ENCODE measurements at places on chromosomes 11 and 22. TPM values are rescaled to one million over a fixed set of nuclear protein-coding genes. Genes with fewer than 3 reads are reported as not detected.

GRCh38 chr11:19642185-19643158 is 70.2 kb upstream of the NAV2 start:
- H3K4me1 ChIP-seq, result no peaks in the 10 kb centered on the region
- no peaks in the 10 kb centered on the region for H3K27me3 ChIP-seq
- H3K4me3 ChIP-seq, result no peak overlapping the region
- no peak for DNase-seq
- H3K27ac ChIP-seq, result no peak overlapping the region

DNA sequence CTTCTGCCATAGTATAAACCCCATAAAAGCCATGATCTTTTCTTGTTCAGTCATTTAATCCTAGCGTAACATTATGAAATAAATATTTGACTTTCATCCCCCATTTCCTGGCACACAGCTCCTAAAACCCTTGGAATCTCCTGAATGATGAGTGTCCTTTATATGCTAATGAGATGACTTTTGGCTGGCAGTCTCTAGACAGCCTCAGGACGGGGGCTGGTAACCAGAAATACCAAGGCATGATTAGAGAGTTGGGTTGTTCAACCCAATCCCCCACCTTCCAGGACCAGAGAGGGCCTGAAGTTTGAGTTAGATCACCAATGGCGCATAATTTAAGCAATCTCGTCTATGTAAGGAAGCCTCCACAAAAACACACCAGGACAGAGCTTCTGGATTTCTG is 1246.1 kb upstream of the TENM4 start:
- H3K36me3 ChIP-seq, result no peaks in the 10 kb centered on the region
- H3K27ac ChIP-seq, result no peak overlapping the region
- DNase-seq, result no peak
- no peaks in the 10 kb centered on the region for H3K27me3 ChIP-seq
- no peak overlapping the region for H3K4me3 ChIP-seq
- H3K4me1 ChIP-seq, result no peaks in the 10 kb centered on the region

DNA sequence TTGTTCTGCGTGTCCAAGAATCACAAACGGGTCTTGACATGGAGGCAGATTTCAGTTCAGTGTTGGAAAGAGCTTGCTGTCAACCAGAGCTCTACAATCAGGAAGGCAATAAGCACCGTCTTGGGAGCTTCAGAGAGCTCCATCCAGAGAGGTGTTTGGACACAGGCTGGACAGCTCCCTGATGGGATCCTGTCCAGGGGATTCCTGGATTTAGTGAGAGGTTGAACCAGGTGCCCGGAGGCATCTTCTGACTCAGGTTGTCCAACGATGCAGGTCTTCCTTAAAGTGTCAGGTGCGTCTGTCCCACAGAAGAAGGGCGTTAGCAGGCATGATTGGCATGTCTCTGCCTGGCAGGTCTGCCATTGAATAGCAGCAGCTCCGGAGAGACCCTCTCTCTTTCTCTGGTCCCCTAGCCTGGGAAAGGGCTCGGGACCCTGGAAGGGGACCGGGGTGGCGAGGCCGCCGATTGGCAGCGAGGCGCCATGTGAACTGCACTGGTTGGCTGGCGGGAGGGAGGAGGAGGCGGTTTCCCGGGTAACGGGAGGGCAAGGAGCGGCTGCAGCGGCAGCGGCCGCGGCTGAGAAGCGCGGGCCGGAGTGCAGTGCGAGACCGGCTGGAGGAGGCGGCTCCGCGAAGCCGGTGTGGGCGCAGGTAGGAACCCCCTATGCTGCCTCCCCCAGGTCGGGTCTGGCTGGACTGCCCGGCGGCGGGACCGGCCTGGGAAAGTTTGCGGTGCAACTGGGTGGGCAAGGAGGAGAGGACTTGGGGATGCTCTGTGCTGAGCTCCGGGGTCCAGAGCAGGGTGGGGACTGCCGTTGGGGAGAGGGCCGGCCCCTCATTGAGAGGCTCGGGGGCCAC is 104.1 kb upstream of the E2F8 start:
- peak; percentile 79 for DNase-seq
- no peak overlapping the region for H3K27ac ChIP-seq
- H3K36me3 ChIP-seq, result no peaks in the 10 kb centered on the region
- peak overlapping the region; percentile 87 for H3K4me3 ChIP-seq

DNA sequence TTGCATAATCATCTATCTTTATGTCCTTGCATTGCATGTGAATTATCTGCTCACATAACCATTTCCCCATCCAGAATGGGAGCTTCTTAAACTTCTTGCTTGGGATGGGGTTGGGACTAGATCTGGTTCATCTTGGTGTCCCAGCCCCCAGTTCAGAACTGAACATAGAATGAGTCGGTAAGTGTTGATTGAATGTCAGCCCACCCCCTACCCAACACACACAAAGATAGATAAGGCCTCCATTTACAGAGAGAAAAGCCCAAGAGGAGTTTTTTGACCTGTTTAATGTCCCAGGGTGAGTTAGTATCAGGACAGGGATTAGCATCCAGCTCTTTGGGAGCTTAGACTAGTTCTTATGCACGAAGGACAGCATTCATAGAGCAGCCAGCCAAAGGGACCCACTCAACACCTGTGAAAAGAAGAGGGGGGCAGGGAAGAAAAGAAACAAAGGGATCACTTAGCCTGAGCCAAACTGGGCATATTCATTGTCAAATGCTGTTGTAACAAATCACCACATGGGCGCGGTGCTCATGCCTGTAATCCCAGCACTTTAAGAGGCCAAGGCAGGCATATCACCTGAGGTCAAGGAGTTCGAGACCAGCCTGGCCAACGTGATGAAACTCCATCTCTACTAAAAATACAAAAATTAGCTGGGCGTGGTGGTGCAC is 57.4 kb downstream of the CHRDL2 start:
- H3K4me1 ChIP-seq, result no peaks in the 10 kb centered on the region
- H3K36me3 ChIP-seq, result peaks cover 4% of the 10 kb centered on the region
- H3K27ac ChIP-seq, result peak overlapping the region; percentile 89
- H3K4me3 ChIP-seq, result no peak overlapping the region
- no peak for DNase-seq

DNA sequence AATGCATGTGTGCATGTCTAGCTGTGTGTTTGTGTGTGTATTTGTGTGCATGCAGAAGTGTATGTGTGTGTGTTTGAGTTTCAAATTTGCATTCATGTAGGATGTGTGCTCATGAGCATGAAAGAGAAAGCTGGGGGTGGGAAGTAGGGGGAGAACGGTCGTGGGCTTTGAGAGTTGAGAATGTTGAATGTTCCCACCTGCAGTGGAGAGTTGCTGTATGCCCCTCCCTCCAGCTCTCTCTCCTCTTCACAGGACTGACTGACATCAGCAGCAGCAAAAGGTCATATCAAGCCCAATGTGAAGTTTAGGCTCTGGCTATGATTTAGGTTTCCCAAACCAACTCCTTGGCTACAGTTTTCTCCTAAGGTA is 63.8 kb upstream of the RRAS2 start:
- peaks cover 8% of the 10 kb centered on the region for H3K4me1 ChIP-seq
- H3K36me3 ChIP-seq, result no peaks in the 10 kb centered on the region
- no peak overlapping the region for H3K4me3 ChIP-seq
- no peak overlapping the region for H3K27ac ChIP-seq
- no peak for DNase-seq

DNA sequence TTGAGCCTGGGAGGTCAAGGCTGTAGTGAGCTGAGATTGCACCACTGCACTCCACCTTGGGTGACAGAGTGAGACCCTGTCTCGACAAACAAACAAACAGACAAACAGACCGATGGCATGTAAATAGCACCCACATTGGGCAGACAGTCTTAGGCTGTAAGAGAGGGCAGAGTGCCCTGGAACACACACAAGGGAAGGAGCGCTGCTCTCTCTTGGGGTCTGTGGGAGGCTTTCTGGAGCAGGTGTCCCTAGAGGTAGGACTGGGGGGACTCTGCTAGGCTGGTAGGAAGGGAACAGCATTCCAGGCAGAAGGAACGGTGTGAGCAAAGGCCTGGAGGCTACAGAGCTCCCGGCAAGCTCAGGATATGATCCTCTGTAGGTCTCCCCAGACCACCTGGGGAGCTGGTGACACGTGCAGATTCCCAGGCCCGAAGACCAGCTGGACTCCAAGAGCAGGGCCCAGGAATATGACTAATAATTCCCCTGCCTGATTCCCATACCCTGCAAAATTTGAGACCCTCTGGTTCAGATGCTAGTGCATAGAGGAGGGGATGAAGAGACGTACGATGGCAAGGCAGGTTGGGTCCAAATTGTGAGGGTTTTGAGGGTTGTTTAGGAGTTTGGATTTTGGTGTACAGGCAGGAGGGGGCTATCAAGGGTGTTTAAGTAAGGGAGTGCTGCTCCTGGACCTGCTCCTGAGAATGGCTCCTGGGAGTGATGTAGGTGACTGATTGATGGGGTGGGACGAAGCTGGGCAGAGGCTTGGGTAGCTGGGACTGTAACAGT is 11.6 kb downstream of the SMIM38 start:
- H3K27me3 ChIP-seq, result peaks cover 2% of the 10 kb centered on the region
- no peak overlapping the region for H3K4me3 ChIP-seq
- peaks cover 7% of the 10 kb centered on the region for H3K36me3 ChIP-seq
- H3K27ac ChIP-seq, result peak overlapping the region; percentile 43

DNA sequence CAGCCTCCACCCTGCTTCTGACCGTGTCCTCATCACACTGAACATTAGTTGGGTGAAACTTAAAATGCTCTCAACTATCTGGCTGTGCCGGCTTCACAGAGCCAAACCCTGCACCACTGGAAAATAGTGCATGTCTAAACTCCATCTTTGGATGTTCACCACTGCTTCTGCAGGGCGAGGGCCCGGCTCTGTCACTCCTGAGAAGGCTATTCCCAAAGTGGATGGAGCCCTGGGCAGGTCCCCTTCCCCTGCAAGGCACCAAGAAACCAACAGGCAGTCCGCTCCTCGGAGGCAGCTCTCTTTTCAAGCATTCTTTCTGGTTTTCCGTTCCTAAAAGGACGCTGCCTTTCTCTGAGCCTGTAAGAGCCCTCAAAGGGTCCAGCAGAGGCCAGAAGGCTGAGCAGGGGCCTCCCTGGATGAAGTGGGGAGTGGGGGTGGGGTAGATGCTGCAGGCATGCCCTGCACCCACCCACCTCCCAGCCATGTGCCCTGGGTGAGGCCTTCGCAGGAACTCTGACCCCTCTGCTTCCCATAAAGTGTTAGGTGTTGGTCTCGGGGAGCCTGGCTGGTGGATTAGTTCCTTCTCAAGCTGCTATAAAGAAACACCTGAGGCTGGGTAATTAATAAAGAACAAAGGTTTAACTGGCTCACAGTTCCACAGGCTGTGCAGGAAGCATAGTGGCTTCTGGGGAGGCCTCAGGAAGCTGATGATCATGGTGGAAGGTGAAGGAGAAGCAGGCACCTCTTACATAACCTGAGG is 23.3 kb downstream of the LINC01488 start:
- H3K36me3 ChIP-seq, result no peaks in the 10 kb centered on the region
- peaks cover 6% of the 10 kb centered on the region for H3K4me1 ChIP-seq
- H3K27ac ChIP-seq, result no peak overlapping the region
- H3K4me3 ChIP-seq, result no peak overlapping the region

- H3K4me1 ChIP-seq, result peaks cover 4% of the 10 kb centered on the region
- peaks cover 3% of the 10 kb centered on the region for H3K36me3 ChIP-seq
- H3K4me3 ChIP-seq, result no peak overlapping the region
- no peaks in the 10 kb centered on the region for H3K27me3 ChIP-seq
Observed at GRCh38 chr11:61739966-61740365, 12.5 kb upstream of the MYRF start.

DNA sequence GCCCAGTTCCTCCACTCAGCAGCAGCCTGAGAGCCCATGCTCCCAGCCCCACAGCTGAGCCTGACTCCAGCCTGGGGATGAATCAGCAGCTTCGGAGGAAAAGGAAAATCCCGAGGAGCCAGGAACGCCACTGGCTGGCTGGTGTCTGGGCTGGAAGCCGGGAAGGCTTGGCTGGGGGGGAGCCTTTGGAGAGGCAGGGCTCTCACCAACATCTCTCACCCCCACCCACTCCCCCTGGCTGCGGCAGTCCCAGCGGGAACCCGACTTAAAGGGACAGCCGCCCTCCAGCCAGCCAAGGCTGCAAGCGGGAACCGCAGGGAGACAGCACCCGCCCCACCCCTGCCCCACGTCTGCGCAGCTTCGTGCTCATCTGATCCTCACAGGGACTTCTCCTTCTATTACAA is 28.4 kb downstream of the KIAA0930 start:
- no peak overlapping the region for H3K27ac ChIP-seq
- H3K4me3 ChIP-seq, result no peak overlapping the region
- H3K27me3 ChIP-seq, result no peaks in the 10 kb centered on the region

DNA sequence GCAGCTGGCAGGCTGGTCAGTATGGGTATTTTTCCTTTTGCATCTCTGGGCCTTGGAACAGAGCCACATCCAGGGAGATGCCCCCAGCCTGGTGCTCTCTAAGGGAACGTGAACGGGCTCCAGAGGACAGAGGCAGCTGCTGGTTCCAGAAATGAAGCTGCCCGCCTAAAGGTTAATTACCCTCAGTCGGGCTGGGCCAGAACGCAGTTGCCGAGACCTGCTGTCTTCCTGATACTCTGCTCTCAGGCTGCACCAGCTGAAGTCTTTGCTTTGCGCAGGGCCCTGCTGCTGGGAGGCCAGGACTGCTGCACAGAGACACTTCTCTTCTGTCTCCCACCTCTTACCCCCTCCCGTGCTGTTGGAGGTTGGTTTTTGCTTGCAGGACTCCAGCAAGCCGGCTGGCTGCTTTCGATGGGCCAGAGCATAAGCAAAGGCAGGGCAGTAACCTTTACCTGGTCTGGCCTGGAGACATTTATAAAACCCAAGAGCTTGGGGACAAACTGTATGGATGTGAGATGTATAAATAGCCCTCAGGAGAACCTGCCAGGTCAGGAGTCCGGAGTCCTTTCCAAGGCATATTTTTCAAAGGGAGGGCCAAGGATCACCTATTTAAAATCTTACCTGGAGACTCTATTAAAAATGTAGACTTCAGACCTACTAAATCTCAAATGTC is 197.1 kb downstream of the GRIK4 start:
- H3K4me3 ChIP-seq, result no peak overlapping the region
- no peak for DNase-seq

- no peaks in the 10 kb centered on the region for H3K27me3 ChIP-seq
- peaks cover 5% of the 10 kb centered on the region for H3K36me3 ChIP-seq
- no peak overlapping the region for H3K27ac ChIP-seq
- peaks cover 16% of the 10 kb centered on the region for H3K4me1 ChIP-seq
- no peak overlapping the region for H3K4me3 ChIP-seq
Observed at GRCh38 chr11:125128450-125128849, 17.0 kb upstream of the TMEM218 start.

- no peak for DNase-seq
- no peaks in the 10 kb centered on the region for H3K27me3 ChIP-seq
- H3K4me3 ChIP-seq, result no peak overlapping the region
- no peak overlapping the region for H3K27ac ChIP-seq
- H3K36me3 ChIP-seq, result no peaks in the 10 kb centered on the region
- H3K4me1 ChIP-seq, result peaks cover 8% of the 10 kb centered on the region
Observed at GRCh38 chr11:19426756-19427403, 186.1 kb upstream of the E2F8 start.

DNA sequence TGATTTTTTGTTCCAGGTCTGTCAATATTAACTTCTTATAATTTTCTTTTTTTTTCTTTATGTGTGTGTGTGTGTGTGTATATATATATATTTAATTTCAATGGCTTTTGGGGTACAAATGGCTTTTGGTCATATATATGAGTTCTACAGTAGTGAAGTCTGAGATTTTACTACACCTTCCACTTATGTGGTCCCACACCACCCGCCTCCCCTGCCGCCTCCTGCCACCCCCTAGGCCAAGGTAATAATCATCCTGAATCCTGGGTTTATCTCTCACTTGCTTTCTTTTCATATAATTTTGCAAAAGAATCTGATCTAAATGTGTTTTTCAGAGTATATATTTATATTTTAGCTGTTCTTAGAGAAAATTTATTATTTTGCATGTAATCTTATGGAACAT is 11.1 kb downstream of the NEAT1 start:
- no peak overlapping the region for H3K4me3 ChIP-seq
- DNase-seq, result no peak
- H3K4me1 ChIP-seq, result peaks cover 19% of the 10 kb centered on the region
- H3K27ac ChIP-seq, result no peak overlapping the region
- H3K27me3 ChIP-seq, result no peaks in the 10 kb centered on the region
- no peaks in the 10 kb centered on the region for H3K36me3 ChIP-seq

Gene APOA4
- not detected for total RNA-seq

Gene CDON
- total RNA-seq, result 21.3 TPM

Gene OR2AG1
- not detected for total RNA-seq

Gene CAPN1
- 48.4 TPM for total RNA-seq

Gene SBF1
- 130 TPM for total RNA-seq

Gene TIMP3
- 20.7 TPM for total RNA-seq

Measured in neural crest cell (in vitro differentiated cells).